ENCODE measurements at places on chromosomes 4 and X.

- DNase-seq, result no peak
These were observed 22.4 kb upstream of the RBPJ start for GRCh38 chr4:26298198-26298947.

DNA sequence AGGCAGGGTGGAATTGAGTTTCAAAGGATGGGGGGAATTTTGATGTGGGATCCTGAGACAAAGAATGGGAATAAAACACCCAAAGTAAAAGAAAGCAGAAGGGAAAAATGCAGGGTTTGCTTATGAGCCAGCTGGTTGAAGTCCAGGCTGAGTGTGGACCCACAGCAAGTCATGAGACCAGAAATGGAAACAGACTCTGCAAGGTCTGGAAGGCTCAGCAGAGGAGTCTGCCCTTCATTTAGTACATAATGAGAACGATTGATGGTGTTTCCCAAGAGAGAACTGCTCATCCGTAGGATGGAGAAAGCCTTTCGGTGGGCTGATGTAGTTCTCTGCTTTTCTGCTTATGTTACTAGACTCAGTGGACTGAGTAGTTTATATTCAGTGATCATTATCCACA, 259.1 kb downstream of the C4orf33 start:
- DNase-seq, result no peak

DNA sequence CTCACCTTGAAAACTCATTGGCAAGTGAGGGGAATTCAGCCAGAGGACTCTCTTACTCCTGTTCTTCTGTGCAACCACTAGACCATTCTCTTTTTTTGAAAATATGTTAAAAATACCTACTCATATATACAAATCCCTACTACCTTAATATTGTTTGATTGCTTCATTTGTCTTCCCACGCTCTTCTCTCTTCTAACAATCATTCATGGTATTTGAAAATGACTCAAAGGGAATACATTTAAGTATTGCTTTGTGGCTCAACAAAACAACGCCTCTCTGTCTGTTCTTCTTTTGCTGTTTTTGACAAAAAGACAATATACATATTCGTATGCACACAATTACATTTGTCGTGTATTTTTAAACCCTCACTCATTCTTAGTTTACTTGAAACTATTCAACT, 589.4 kb downstream of the ANKRD50 start:
- no peak for DNase-seq

DNA sequence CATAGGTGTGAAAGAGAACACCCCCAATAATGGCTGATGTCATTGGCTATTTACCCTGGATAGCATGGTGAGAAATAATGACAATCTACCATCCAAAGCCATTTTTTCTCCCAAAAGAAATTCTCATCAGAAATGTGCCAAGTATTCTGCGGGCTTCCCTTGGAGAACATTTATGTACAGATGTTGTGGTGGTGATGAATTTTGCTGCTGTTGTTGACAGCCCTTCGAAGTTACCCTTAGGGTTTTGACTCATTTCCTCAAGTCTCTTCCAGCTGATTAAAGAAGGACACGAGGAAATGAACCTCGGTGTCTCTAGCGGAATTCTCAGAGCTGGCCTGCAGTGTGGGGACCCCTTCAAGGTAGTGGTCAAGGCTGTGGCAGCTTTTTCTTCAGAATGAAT, 3.4 kb downstream of the KIT start:
- no peak for DNase-seq

DNA sequence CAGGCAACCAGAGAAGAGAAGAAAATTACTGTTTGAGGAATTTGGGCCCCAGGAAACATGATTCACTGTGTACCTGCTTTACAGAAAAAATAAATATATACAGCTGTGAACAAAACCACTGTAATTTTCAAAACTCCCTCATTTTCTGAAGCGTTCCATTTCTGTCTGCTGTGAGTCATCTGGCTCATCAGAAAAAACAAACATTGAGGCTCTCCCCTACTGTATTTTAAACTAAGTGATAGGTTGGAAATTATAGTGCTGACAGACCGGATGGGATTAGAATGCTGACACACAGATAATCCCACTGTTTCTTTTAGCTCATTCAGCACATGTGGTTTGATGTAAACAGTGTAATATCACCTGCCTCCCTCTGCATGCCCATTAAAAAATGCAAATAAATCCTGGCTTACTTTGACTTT, 847.0 kb downstream of the TRIML1 start:
- no peak for DNase-seq

- no peak for DNase-seq
These were observed 7.3 kb upstream of the CXCL3 start for GRCh38 chr4:74045772-74046171.

DNA sequence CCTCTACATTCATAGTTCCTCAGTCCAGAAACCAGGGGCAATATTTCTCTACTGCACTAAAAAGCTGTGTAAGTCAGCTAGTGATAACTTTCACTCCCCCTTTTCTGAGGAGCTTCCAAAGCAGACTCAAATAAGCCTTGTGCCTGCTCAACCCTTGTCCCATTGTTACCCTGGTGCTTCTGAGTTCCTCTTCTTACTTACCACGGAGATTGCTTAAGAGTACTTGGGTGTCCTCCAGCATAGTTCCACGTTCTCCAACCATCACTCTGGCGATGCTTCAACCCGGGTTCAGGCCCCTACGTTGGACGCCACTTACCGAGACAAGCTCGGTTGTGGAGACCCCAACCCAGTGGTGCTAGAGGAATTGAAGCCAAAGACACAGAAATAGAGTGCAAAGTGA, 71.6 kb downstream of the ADAM29 start:
- no peak for DNase-seq

GRCh38 chr4:86592553-86593249, 1.4 kb upstream of the PTPN13 start:
- DNase-seq, result no peak

DNA sequence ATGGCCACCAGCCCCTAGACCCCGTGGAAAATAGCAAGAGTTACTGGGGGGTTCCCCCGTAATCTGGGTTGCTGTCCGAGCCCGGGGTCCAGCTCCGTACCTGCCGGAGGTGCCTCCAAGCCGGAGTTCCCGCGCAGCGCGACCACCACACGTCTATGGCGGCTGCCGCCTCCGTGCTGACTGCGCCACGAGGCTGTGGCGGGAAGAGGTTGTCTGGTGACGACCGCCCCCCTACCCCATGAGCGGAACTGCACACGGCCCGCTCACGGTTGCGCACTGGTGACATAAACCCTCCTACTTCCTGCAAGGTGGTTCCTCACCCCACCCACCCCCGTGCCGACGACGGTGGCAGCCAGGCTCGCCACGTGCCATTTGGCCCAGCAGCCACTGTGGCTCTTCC, at the start of gene PNMA5:
Gene PNMA5, minus strand, starts transcription at position 184 of the 400 bp plus-strand sequence. CDS start 2,518 bp downstream, outside the sequence.
- DNase-seq, result no peak

DNA sequence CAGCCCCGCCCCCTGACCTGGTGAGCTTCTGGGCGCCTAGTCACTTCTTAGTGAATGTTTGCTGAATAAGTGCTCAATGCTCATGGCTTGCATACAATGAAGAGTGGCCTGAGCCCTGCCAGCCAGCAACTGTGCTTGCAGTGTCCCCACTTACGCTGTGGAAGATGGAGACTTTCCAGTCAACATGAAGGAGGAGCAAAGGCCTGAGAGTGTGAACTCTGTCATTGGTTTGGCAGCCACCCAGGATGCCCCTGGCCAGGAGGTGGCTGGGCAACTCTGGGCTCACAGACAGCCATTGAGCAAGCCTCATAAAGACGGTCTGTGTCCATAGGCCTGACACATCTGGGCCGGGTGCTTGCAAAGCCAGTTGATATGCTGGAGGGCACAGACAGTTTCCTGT, 72.1 kb upstream of the MAMLD1 start:
- DNase-seq, result no peak

DNA sequence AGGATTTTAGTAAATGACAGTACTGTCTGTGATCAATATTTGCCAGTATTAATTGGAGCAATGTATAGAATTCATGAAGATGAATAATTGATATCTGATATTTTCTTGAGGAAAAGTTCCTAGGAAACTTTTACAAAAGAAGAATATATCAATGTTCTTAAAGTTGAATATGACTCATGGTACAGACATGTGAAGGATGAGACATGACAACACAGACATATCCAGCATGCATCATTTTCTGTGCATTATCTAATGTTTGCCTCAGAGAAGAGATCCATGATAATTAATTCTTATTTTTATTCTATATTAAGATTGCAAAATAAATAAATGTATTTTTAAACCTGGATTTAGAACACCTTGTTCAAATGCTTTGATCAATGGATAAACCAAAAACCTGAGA, 452.9 kb upstream of the EPHA5 start:
- no peak for DNase-seq

DNA sequence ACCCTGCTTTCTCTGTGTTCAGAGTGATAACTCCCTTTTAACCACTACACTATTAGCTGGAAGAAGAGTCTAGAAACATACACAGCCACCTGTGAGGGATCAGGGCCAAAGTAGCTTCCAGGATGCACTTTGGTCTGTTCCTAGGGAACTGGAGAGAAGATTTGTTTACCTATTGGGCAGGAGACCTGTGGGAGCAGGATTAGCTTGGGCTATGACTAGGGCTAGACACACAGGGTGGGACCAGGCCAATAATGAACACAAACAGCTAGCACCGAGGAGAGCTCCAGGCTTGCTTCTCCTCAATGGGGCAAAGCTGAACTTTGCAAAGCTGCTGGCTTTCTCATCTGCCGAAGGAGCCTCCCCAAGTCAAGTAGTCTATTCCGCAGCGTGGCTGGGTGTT, 24.4 kb upstream of the MAP7D3 start:
- DNase-seq, result no peak

DNA sequence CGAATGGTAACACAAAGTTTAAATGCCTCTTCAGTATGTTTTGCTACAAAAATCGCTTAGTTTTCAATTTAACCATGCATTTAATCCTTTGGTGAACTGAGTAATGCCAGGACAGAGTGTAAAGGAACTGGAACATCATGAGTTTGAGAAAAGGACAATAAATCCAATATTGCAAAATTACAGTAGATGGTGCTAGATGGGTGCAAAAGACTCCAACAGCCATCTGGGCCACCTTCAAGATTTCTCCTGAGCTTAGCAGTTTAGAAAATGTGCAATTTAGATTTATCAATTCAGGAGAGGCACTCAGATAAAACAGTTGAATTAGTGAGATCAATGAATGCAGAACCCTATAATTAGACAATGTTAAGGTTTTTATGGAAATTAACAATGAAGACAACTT, 33.2 kb upstream of the MID1IP1 start:
- no peak for DNase-seq

- no peak for DNase-seq
These were observed 77.9 kb downstream of the CXXC4 start for GRCh38 chr4:104416725-104417356.

DNA sequence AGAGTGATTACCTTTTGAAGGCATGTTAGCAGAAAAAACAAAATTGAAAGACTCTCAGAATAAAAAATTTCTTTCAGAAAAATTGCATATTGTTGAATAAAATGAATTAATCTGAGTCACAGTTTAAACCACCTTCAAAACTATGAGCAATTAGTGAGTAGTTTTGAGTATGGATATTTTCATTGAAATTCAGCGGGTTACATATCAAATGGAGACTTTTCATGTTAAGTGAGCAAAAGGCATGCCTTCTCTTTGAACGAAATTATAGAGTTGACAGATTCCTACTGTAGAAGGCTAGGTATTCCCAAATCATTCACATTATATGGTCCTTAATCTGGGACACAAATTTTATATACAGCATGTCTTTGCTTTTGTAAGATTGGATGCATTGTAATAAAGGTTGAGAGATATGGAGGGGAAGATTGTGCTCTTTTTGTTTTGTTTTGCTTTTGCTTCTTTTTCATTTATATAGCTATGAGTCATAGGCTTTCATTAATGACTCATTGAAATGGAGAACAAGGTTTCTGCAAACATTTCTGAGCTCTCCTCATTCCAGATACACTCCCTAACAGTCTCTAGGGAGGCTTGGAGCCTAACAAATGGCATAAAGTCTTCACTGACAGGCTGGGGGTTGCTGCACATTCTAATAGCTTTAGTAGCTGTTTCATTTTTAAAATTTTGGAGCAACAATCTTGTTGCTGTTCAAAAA, 21.6 kb downstream of the PCDH18 start:
- no peak for DNase-seq

- DNase-seq, result no peak
These were observed 5.7 kb downstream of the RAB40A start for GRCh38 chrX:103513476-103514108.

DNA sequence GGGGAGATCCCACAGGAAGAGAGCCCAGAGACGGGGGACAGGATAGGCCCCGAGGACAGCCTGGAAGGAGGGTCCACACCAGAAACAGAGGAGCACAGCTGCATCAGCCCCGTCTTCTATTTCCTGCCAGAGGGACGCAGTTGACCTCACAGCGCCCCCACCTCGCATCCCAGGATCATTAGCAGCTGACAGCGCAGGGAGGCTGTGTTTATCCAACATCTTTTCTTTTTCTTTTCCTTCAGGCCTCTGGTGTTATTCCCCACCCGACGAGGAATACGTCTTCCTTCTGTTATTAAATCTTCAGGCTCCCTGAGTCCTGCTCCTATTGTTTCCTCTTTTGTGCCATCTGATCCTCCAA, 75.4 kb downstream of the DCHS2 start:
- DNase-seq, result no peak

DNA sequence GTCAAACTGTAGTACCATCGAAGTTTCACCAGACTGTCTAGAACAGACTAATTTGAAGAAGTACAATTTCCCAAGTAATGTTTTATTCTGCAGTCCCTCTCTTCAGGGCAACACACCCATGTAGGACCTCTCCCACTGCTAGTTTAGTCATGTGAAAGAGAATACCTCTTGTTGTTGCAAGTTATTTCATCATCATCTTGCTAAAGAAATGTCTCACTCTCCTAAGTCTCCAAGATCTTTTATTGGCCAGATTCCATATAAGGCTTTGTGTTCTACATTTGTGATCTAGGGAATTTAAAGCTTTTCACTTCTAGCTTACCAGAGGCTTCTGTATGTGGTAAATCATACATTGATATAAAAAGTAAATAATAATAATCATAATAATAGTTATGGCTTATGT, 745.3 kb upstream of the MAGEB2 start:
- DNase-seq, result no peak

DNA sequence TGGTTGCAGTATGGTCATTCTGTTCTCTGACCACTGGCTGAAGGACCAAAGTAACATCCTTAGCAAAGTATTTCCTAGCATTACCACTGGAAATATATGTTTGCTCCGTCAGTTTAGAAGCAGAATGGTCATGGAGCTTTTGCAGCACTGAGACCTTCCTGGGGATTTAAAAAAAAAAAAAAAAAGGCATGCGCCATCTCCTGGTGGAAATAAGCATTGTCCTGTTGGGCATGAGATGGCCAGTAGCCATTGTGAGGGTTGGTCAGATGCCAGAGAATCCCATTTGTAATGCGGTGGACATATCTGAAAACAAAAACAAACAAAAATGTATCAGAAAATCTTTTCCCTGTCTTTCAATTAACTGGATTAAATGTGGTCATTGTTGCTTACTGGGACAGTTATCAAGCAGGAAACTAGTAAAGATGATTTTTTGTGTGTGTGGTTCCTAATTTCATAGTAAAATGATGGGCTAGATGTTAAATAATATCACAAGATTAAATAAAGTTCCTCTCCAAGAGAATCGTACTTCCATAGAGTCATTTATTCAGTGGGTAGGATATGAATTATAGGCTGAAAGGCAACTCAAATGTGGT, 139.6 kb downstream of the SOWAHB start:
- DNase-seq, result no peak

GRCh38 chrX:134761788-134762187, 103.5 kb upstream of the PLAC1 start:
- no peak for DNase-seq

GRCh38 chr4:125235971-125236370, 78.8 kb upstream of the FAT4 start:
- DNase-seq, result no peak

Data from stimulated activated CD4-positive, alpha-beta T cell treated with anti-CD3 and anti-CD28 coated beads, Interleukin-12 subunit alpha, Interleukin-12 subunit beta, amount 100 ng/mL, for 48 hours (primary cell).